Ascending aorta (tissue), 2 donors: ENCODE measurements at places on chromosomes 12 and 14. TPM values are rescaled to one million over a fixed set of nuclear protein-coding genes. Genes with fewer than 3 reads are reported as not detected.
A peak's percentile ranks its signal among the peaks of the same experiment; 100 is the strongest.

GRCh38 chr14:101965181-101965544 is 790 bp downstream of the DYNC1H1 start:
- peak; percentile 81 for DNase-seq

DNA sequence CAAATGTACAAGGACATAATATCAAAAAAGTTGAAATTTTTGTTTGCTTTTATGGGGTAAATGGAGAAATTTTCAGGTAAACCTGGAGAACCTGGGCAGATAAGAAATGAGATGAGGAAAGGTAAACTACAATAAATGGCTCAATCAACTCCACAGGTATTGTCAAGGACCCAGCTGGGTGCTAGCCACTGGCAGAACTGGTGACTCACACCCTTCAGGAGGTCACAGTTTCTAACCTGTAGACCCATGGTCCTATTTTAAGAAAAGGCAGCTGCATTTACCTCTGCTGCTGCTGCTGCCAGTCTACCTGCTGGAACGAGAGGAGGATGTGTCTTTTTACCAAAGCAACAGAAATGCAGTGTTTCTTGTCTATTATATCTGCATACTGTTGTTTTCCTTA is 226.6 kb downstream of the ALG10B start:
- DNase-seq, result no peak

DNA sequence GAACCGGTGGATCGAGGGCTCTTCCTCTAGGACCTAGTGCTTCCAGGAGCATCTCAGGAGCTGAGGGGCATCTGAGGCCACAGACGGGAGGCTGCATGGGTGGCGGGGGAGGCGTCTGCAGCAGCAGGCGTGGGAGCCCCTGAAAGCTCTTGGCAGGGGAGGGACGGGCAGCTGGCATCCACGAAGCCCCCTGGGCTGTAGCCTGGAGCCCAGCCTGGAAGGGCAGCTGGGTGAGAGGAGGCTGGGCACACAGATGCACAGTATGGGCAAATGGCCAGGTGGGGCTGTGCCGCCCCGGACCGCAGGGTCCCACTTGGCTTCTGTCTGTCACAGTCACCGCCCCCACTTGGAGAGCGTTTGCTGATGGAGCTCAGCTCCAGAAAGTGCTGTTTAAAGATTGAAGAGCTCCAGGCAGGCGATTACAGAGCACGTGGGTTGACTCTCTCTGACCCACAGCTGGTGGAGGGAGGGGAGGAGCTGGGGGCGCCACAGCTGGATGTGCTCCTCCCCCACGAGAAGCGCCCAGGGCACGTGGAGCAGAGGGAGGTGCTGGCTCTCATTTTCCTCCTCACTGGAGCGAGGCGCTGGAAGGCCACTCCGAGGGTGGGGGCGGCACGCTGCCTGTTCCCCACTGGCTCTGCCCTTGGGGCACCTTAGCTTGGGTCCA is 155.0 kb upstream of the C14orf180 start:
- no peak for DNase-seq

DNA sequence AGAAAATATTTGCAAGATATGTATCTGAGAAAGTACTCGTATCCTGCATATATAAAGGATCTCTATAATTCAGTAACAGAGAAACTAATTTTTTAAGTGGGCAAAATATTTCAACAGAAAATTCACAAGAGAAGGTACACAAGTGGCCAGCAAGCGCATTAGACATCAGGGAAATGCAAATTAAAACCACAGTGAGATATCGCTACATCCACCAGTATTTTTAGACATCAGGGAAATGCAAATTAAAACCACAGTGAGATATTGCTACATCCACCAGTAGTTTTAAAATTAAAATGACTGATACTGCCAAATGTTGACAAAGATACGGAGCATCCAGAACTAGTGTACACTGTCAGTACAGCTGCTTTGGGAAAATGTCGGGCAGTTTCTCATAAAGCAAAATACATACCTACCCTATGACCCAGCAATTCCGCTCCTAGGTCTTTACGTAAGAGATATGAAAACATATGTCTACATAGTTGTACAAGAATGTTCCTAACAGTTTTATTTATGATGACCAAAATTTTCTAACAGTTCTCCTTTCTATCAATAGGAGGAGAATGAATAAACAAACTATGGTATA is 2.8 kb upstream of the KCNK13 start:
- DNase-seq, result no peak

DNA sequence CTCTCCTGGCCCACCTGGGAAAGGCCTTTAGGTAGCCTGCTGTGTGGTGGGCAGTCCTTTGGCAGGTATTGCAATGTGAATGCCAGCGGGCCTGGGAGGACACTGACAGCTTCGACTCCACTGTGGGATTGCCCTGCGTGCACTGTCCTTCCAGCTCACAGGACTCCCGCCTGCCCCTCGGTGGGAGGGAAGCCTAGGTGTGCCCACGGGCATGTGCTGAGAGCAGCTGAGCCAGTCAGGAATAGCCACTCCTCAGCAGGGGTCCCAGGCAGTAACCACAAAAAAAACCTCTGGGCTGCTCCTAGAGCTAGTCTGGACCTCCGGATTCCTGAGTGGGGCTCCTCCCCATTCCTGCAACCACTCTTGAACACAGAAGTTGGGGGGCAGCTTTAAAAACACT is 278.2 kb downstream of the FOXN3 start:
- no peak for DNase-seq

TC2N gene
- 37.8 TPM for total RNA-seq

- DNase-seq, result no peak
These were observed 1331.9 kb downstream of the AACS start for GRCh38 chr12:126397071-126397581.

GRCh38 chr12:88579161-88579517 is 1.1 kb downstream of the KITLG start:
- no peak for DNase-seq

DNA sequence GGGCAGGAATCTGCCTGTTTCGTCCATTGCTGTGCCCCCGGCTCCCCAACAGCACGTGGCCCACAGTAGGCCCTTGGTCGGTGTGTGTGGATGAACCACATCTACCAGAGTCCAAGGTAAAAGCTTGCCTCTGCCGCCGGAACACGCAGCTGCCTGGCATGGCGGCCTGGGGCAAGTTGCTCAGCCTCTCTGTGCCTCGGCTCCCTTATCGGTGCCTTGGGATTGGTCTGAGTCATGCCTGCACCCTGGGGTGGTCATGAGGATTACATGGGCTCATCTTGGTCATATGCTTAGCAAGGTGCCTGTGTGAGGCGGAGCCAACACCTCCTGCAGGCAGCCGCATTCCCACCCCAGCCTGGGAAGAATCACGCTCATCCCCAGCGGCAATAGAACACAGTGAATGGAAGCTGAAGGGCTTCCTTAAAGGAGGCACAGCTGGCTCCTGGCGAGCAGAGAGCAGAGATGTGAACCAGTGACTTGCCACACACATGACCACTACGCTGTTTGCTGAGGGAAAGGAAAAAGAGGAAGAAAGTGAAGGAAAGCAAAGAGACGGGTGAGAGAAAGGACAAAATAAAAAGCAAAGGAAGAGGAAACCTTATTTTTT is 5.5 kb upstream of the SCARB1 start:
- no peak for DNase-seq

GRCh38 chr12:991350-992333 is 619 bp downstream of the ERC1 start:
- no peak for DNase-seq

MLF2 gene
- total RNA-seq, result 145 TPM

DNA sequence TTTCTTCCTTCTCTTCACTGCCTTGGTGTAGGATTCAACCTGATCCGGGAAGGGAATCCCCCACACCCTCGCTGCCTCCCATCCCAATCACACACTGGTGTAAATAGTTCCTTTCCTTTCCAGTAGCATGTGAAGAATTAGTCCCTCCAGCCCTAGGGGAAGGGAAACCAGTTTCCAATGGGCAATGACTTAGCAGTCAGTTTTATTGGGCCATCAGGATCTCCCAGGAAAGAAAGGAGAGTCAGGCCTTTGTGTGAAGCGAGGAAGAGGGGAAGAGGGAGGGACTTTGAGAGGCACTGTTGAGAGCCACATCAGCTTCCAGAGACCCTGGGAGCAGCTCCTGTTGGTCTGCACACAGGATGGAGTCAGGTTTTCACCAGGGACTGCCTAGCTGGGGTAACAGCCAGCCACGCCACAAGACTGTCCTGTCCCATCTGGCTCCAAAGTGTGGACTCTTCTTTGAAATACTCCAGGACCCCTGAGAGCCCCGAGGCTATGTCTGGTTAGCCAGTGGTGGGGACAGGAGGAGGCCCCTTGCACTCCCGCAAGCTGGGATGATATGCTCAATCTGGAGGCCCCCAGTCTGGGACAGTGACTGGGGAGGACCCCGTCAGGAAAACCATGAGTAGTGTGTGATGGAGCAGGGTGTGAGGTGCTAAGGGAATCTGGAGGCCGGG is 27.9 kb downstream of the MOAP1 start:
- no peak for DNase-seq

GRCh38 chr14:69204753-69205152 is 13.5 kb downstream of the EXD2 start:
- DNase-seq, result no peak

DNA sequence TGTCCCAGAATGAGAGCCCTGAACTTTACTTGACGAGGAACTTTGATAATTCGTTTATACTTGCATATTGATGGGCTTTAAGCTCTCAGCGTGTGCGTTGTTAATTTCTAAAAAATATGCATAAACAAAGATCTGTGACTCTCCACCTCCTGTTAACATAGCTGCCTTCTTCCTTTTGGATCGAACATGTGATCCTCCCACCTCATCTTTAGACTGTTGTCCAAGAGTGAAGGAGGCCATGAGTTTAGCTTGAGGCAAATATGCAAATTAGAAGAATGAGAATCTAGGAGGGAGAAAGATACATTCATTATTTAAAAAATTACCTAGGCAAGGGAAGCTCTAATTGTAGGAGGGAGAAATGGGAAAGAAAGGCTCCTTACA is 617 bp downstream of the TTC8 start:
- DNase-seq, result no peak

RERG gene
- total RNA-seq, result 55.7 TPM

GRCh38 chr14:69484444-69485314 is at the start of gene PLEKHD1:
Gene PLEKHD1 (plus strand): TSS chr14:69484728. CDS start chr14:69484966, 238 bp downstream.
- no peak for DNase-seq

GRCh38 chr12:32589165-32589865 is 89.8 kb upstream of the DNM1L start:
- DNase-seq, result no peak

DNA sequence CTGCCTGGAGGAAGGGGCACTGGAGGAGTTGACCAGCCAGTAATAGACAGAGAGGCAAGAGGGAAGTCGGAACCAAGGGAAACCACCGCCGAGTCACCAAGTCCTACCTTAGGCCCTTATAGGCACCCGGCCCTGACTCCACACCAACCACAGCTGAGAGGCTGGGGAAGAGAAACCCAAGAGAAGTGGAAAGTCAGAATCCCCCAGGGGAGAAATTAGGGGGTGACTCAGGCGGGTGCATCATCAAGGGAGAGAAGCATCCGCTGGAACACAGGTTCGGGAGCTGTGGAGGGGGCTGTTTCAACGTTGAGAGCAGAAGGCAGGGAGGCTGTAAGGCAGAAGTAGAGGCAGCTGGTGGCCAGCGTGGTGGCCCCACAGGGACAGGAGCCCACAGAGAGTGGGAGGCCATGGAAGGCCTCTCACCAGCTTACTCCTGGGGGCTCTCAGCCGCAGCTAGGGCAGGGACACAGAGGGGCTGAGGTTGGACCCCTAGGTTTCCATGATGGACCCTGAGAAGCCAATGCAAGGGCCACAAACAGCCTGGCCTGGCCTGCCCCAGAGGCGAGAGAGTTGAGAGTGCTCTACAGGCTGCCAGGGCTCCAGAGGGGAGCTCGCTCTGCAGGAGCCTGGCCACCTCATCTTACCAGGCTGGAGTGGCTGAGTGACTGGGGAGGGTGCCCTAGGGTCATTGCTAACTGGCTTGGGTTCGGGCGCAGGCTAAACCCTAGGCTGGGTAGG is 1.4 kb upstream of the TRMT61A start:
- DNase-seq, result no peak

DNA sequence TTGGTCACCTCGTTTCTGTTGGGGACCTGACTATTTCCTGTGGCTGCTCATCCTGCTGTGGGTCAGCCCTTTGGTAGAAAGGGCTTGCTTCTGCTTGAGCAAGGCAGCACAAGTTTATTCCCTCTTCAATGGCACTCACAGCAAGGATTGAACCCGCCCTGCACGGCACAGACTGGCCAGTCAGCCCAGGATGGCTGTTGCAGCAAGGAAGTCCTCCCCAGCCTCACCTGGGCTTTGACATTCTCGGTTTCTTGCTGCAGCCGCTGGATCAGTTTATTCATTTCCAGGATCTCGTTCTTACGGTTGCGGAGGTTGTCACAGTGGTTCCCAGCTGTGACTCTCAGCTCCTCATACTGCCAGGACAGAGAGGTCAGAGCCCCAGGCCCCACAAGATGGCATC is 9.5 kb downstream of the KRT82 start:
- DNase-seq, result no peak

OTOGL gene
- total RNA-seq, result not detected

- peak; percentile 53 for DNase-seq
These were observed 66.5 kb upstream of the GALNT9 start for GRCh38 chr12:132395908-132396305.

- DNase-seq, result no peak
These were observed 111.2 kb downstream of the CAPZA3 start for GRCh38 chr12:18849080-18849479.

GRCh38 chr12:53236443-53237111 is 4.6 kb upstream of the RARG start:
- DNase-seq, result no peak

GRCh38 chr14:21093769-21094681 is 4.4 kb downstream of the ZNF219 start:
- DNase-seq, result no peak

DNA sequence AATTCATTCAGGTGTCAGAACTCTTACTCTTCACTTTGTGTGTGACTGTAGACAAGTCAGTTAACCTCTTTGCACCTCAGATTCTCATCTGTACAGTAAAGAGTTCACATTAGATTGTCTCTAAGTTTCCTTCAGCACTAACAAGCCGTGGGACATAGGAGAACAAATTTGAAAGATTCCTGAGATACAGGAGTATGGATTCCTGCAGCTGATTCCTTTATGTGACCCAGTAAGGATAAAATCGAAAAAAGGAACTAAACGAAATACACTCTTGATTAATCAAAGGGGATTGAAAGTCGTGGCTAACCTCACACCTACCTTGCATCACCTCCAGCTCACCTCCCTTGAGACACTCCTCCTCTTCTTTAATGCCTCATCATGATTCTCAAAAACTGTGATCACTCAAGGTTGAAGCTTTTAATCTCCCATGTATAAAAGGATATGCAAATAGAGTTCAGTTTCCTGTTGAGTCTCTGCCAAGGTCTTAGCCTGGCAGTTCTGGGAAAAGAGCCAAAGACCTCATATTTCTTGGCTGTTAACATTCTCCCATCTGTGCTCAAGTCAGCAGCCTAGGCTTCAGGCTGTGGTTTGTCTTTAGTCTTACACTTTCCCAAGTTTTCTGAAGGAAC is 156.6 kb downstream of the DAD1 start:
- DNase-seq, result no peak

DNA sequence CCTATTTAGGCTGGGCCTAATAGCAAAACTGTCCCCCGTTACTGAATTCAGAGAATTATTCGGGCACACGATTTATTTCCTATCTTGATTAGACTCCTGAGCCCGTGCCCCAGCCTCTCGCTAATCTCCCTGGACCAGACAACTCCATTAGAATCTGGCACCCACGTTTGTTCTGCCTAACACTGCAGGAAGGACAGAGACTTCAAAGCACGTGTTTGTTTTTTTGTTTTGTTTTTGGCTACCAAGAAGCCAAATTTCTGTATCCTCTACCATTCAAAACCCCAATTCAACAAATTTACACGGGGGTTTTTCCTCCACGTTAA is 4.8 kb downstream of the USP44 start:
- no peak for DNase-seq
